ENCODE measurements at places on chromosomes 7 and 10.

- no peak for DNase-seq
Observed at GRCh38 chr10:102347236-102347828, 48.2 kb upstream of the NFKB2 start.

DNA sequence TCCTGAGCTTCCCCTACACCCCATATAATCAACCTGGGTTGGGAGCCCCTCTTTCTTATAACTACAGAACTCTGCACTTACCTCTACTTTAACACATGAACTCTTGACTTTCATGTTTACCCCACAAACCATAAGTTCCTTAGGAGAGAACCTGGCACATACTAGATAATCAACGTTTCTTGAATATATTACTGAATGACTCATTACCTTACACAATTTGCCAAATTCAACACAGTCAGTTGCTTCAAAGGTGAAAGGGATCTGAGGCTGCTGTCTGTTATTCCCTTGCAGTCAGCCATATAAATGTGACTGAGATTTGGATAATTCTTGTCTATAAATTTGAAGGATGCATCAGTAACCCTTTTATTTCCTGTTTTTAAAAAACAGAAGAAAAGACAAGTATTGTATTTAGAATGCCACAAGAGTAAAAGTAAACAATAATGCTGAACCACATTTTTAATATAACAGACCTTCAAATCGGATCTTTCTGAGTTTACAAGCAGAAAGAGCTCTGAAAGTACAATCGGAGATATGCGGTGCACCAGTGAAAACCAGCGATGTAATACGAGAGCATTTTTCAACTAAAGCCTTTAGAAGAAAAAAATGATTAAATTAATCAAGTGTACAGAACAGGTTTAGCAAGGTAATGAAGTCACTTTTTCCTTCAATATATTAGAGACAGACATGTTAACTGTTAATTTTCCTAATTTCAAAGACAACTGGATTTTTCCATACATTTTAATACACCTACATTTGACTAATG lies 29.5 kb upstream of the LRRC17 start:
- DNase-seq = no peak

DNA sequence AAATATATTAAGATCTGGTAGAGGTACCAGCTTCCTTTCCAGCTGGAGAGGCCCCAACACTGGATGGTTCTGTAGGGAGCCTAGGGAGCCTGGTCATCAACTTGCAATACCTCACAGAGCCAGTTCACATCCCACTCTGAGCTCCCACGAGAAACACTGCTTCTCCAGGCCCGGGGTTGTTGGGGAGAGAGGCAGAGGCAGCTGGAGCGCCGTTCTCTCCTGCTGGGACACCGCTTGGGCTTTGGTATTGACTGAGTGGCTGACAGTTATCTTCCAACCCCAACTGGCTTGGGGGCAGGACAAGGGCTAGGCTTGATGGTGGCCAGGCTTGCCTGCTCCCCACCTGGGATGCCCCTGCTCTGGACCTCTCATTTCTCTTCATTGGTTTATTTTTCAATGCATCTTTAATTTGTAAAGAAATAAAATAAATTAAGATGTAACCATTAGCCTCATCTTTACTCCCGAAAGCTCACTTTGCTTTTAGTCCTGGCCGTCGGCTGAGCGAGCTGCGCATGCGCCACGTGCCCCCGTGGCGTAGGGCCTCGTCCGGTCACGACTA lies 10.0 kb upstream of the CHCHD1 start:
- peak; percentile 53 for DNase-seq

DNA sequence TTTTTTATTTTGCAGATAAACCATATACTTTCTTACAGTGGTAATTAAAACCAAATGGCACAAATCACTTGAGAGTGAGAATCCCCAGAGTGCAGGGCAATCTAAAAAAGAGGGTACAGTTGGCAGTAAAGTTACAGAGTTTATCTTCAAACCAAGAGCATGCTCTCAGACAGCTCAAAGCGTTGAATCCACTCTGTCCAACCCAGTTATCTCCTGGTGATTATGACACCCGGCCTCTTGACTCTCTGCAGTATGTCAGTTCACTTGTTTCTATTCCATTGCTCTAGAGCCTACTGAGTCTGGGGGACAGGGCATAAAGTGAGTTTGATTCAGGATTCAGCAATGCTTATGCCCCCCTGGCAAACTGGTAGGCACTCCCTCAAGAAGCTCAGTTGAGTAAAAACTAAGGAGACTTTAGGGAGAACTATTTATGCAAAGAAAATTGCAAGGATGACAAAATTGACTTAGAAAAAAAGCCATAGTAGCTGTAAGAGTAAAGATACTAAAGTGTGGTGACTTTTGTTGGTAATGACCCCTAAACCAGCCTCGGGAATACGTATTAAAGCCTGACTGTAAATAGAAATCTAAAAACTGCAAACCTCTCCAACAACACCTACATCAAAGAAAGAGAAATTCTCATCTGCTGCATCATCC lies 55.5 kb downstream of the COL1A2 start:
- no peak for DNase-seq

- no peak for DNase-seq
Observed at GRCh38 chr10:124992462-124993344, 50.8 kb downstream of the ZRANB1 start.

DNA sequence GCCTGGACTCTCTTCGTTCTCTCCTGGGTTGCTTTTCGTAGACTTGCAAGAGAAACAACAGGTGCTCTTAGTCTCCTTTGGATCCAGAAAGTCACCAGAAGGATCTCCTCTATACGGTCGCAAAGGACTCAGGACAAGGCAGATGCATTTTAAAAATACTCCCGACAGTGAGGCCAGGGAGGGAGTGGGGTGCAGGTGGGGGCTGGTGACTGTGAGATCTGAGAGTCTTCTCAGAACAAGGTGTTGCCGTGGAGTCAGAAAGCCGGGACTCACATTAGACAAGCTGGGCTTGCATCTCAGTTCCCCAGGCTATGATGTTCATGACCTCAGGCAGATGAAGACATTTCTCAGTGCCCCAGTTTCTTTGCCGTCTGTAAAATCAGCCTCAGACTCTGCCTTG lies 507.2 kb downstream of the TCERG1L start:
- DNase-seq = no peak

DNA sequence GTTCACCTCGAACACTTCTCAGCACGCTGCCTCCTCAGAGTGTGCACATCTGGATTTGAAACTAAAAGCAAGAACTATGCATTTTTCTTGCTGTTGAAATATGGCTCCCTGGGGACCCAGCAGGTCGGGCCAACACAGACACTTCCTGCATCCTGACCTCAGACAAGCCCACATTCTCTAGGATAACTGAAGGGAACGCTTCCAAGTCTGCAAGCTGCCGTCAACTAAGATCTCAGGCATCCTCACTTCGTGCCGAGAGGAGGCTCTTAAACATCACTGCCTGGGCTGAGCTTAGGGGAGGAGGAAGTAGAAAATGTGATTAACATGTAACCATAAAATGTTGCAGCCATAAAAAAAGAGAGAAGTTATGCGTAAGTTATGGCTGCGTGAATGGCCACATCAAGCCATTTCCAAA lies 65.5 kb downstream of the PYROXD2 start:
- DNase-seq = no peak

DNA sequence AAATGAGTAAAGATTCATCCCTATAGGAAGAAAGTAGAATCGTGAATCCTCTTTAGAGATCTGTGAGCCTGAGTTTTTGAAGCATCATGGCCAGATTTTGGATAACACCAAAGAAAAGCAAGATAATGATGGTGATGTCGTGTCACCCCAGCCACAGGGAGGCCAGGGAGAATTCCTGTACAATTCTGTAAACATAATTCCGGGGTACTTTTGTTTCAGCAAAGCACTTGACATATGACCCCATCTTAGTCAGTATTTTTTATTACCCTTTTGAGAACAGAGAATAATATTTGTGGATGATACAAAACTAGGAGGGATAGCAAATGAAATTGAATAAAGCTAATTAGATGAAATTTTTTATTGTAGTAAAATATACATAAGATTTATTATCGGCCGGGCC lies 33.8 kb downstream of the NACAD start:
- DNase-seq = no peak

GRCh38 chr10:97991871-97992270 lies 38.5 kb downstream of the CRTAC1 start:
- DNase-seq = no peak

- DNase-seq = no peak
Observed at GRCh38 chr10:113232928-113233511, 283.0 kb downstream of the TCF7L2 start.

DNA sequence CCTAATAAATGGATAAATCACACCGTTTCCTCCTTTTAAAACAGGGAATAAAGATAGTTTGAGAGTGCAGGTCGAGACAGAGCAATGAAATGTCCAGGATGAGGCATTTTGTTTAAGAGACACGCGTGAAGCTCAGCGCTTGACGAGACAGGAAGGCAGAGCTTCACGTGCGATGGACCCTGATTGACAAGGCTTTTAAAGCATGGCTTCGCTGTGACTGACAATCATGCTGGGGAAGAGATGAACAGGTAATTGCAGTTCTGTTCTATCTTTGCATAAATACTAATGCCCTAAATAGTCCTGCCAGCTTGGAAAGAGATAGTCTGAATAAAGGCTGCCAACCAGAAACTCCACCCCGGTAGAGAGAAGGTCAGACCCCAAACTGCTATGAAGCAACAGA lies 442.3 kb upstream of the PFKP start:
- no peak for DNase-seq

- no peak for DNase-seq
Observed at GRCh38 chr7:35329026-35329425, 75.1 kb upstream of the TBX20 start.

DNA sequence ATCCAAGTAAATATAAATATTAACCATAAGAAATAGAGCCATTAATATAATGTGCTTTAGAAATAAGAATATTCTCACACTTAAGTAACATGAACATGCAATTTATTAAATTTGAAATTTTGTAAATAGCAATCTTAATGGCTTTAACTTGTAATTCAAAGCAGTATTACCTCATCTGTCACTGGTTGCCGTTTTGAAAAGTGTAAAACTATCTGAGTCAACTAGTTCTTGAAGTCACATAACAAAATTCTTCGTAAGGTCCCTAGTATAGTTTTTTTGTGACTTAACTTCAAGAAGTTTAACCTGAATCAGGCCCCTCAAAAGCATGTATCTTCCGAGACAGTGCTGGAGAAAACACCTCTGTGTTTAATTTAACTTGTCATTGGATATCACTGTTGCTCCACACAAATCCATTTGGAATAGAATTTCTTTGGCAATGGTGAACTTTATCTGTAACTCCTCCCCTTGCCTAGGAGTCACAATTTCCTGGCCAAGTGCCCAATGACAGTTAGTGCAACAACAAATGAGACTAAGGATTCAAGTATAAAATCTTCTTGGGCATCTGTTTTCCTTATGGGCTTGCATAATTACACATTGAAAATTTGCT lies 47.1 kb downstream of the NT5C2 start:
- DNase-seq = no peak

- DNase-seq = no peak
Observed at GRCh38 chr7:135743907-135744731, 4.5 kb downstream of the FAM180A start.

DNA sequence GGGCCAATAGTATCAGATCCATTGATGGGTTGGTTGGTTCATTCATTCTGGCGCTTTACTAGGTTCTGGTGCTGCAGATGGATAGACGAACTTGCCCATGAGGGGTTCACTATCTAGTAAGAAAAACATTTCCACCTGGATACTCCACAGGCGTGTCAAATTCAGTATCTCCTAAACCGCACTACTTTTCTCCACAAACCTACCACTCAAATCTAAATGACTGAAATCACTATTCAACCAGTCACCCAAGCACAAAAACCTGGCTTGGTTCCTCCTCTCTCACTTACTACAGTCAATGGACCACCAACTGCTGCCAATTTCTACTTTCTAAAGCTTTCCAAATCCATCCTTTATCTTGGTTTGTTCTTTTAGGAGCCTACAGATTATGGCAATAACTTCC lies 572 bp downstream of the AGK start:
- no peak for DNase-seq

DNA sequence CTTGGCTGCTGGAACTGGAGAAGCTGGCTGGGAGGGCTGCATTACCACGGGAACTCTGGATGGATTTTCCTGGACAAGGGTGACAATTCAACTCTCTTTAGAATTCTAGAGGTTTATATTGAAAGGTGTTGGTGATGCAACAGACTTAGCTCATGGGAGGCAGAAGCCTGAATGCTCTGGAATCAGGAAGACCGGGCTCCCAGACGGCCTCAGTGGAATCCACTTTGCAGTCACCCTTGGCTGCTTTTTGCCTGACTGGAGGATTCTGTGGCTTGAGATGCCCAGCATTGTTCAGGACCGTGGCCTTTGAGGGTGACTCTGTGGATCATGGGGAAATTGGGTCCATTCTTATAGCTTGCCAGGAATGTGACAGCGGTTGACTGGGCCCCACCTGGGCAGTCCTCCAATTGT lies 32.3 kb downstream of the PYROXD2 start:
- DNase-seq = no peak

GRCh38 chr7:111362506-111363054 lies 199.7 kb downstream of the IMMP2L start:
- DNase-seq = no peak

DNA sequence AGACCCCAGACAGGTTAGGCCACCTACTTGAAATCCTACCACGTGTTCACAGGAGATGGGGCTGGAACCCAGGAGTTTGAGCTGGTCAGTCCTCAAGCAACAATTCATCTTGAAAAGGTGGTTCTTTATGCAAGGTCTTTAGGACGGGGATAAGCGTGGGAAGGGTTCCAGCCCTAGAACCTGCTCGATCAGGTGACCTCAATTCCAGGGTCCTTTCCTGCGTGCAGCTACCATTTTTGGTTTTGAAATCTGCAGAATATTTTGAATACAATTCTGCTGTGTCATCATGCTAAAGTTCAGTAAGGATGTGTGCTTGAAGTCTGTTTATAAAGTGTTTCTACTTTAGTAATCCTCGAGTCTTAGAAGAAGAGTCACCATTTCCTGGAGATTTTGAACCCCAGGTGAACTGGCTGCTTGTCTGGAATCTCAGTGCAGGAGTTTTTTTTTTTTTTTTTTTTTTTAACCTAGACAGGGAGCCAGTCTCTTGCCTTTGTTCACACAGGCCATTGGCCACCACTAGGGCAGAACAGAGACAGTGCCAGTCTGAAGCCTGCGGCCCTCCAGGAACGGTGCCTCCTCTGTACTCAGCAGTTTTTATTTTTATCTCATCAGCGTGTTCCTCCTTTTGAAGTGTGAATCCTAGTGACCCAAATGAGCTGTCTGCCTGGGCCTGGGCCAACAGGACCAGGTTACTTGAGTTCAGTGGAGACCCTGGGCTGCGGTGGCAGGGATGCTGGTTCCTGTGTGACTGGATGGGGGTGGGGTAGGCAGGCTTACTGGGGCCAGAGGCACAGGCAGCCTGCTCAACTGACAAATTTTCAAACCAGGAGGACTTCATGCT lies 54.6 kb downstream of the EEPD1 start:
- no peak for DNase-seq
